Stimulated activated CD4-positive, alpha-beta T cell treated with anti-CD3 and anti-CD28 coated beads, TNF-alpha, amount 100 ng/mL, for 24 hours (primary cell): ENCODE measurements at places on chromosomes 12 and 14.
A peak's percentile ranks its signal among the peaks of the same experiment; 100 is the strongest.

- no peak for DNase-seq
Observed at GRCh38 chr12:74481078-74481477, 56.6 kb upstream of the ATXN7L3B start.

DNA sequence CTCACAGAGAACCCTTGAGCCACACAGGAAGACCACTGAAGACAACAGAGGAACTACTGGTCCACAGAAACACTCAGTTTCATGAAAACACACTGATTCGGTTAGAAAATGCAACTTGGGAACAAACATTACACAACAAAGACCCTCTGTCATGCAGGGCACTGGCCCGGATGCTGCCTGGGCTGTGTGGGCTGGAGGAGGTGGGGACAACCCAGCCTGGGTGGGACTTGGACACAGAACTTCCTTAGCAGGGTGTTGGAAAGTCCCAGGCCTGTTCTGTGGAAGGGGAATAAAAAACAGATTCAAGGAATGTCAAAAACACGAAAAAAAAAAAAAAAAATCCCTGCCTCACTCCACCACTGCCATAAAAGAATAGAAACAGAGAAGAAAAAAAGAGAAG lies 181.0 kb downstream of the MON2 start:
- no peak for DNase-seq

DNA sequence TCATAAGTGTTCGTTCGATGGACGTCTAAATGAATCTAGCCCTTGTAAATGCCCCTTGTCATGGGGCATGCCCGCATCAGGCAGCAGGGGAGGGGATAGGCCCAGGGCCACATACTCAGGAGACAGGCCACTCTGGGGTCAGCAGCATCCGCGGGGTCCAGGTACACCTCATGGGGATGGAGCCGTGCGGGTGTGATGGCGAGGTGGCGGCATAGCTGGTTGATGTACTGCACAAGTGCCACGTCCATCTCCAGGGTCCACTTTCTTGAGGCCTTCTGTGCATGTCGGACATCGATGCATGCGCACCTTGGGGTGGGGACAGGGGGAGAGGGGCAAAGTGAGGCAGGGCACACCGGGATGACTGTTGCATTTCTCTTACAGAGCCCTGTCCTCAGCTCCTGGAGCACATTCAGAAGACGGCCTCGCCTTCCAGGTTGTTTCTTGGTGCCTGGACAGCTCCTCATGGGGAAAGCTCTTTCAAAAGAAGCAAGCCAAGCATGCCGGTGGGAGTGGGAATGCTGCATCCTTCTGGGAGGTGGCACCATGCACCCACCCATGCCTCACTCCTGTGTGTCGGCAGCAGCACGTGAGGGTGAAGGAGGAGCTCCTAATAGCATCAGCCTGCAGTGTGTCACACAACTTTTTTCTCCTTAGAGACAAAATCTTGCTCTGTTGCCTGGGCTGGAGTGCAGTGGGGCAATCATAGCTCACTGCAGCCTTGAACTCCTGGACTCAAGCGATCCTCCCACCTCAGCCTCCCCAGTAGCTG lies 47.4 kb downstream of the TRAFD1 start:
- DNase-seq = no peak

GRCh38 chr12:94595152-94595551 lies 55.2 kb downstream of the TMCC3 start:
- no peak for DNase-seq

GRCh38 chr12:112238441-112238840 lies 113.1 kb downstream of the TRAFD1 start:
- no peak for DNase-seq

- no peak for DNase-seq
Observed at GRCh38 chr12:126773012-126773411, 1494.0 kb upstream of the TMEM132C start.

- DNase-seq = no peak
Observed at GRCh38 chr12:112333019-112333418, 49.2 kb downstream of the HECTD4 start.

DNA sequence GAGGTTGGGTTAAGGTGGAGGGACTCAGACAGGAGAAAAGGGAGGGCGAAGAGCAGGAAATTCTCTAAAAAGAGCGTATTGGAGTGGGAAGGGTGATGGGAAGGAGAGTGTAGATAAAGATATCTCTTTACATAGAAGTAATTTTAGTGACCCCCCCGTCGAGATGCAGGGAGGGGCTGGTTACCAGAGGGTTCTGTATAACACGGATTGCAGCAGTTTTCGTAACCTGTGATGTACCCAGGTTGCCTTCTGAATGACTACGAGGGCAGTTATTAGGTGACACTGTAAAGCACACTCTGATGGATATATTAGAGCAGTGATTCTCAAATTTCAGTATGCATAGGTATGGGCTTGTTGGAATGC lies 443 bp downstream of the DNAL1 start:
- no peak for DNase-seq

- DNase-seq = no peak
Observed at GRCh38 chr12:17802657-17803641, 287.0 kb downstream of the RERGL start.

- DNase-seq = no peak
Observed at GRCh38 chr12:25950329-25951115, 8.0 kb upstream of the RASSF8 start.

GRCh38 chr12:95788637-95789036 lies 1.9 kb downstream of the NTN4 start:
- no peak for DNase-seq

- DNase-seq = peak; percentile 32
Observed at GRCh38 chr14:66508846-66509621, 1.1 kb downstream of the GPHN start.
